LoVo (cell line): ENCODE measurements at places on chromosomes 5 and 9.

DNA sequence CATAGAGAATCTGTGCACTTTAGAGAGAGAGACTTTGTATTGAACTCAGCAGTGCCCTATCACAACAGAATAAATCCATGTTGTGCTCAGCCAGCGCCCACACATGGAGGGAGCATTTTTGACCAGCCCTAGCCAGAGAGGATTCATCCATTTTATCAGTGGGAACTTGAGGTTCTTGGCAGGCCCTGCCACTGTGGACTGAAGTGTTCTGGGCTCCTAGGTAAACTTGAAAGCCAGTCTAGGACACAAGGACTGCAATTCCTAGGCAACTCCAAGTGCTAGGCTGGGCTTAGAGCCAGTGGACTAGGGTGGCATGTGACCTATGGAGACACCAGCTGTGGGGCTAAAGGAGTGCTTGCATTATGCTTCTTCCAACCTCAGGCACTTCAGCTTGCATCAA lies 523.5 kb downstream of the CDH12 start:
- no peak for DNase-seq

GRCh38 chr9:87725900-87726709 lies at the start of gene CTSL:
Gene CTSL, plus strand, starts transcription at chr9:87726119. Its CDS starts 1,485 bp downstream, at chr9:87727604.
- DNase-seq = peak; percentile 84

DNA sequence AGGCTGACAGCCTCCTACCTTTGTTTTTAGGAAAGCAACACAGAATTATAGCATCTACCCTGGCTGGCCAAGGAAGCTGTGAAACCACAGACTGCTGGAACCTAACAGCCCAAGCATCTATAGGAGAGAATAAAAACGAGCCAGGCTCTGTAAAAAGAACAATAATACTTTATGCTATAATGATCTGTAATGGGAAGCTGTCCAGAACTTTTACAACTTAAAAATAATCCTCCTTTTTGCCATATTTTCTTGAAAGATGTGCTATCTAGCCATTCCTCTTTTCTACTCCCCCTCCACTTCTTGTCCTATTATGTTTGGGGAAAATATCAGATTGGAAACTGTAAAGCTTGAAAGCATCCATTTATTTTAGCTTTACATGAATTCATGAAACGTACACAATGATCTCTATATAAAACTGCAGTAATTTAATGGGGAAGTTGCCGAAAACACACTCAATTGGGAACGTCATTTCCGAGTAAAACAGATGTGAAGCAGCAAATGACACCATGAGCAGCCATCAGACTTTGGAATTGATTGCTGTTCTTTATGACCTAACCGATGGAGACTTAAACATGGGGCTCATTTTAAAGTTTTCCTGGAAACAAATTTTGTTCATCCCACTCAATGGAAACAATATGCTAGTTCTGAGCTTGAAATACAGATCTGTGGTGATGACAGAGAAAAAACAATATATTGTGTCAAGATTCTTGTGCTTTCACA lies 450.3 kb upstream of the CLINT1 start:
- DNase-seq = no peak

DNA sequence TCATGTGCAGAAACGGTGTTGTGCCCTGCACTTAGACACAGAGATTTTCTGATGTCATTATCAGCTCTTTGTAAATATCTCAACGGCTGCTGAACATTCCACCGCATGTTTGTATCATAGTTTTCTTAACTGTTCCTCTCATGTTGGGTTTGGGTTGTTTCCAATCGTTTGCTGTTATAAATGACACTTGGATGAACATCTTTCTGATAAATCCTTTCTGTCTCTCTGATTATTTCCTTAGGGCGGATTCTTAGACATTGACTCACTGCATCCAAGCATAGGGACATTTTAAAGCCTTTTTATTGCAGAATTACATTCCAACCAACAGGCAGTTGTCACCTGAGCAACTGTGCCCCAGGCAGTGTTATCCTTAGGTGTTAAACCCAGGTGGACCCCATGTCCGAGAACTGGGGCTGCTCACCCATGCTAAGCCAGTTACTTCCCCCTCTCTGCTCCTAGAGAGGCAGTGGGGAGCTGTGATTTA lies 28.5 kb downstream of the COL5A1 start:
- peak; percentile 15 for DNase-seq

GRCh38 chr5:59174248-59174844 lies 591.5 kb downstream of the RAB3C start:
- peak; percentile 36 for DNase-seq

DNA sequence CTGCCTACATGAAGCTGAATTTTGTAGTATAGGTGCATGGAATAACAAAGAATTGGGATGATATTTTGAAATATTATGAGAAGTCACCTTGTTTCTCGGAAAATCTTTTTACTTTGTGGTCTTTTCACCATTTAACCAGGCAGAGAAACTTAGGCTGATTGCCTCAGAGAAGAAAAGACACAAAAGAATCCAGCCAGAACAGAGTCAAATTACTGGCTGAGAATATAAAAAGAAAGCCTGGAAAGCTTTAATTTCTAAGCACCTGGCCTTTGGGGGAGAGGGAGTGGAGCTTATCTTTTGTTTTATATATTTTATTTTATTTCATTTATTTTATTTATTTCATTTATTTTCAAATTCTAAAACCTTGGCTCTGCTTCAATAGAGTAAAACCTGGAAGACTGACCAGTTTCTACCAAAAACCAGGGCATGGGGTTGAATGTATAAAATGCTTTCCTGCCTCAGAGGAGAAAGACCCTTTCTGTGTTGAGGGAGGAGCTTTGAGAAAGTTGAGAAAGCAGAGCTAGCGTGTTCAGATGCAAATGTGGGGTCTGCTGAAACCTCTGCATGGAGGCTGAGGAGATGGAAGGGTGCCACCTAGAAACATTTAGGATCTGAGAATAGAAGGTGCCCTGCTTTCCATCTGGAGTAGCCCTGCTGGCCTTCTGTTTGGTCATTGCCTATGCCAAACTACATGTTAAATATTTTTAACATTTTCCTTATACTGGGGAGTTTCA lies 81.6 kb downstream of the NREP start:
- no peak for DNase-seq

DNA sequence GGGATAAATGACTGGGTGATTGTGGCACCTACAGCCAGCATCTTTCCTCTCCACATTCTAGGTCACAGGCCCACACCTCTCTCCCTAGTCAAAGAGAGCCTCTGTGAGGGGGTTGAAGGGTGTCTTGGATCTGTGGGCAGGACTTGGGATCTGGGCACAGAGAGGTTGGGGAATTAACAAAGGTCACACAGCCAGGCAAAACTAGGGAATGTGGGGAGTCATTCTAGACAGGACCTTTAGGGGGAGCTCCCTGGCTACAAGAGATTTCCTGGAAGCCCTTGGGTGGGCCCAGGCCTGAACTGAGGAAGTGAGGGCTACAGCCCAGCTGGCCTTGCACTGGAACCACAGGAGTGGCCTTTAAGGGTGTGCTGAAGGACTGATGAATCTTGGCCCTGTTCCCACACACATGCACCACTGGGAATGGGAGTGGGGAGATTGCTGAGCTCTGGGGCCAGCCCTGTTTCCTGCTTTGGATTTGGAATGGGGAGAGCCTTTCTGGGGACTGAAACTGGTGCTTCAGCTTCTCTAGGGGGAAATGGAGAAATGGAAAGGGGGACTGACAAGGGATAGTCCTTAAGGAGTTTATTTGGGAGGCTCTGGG lies 12.4 kb upstream of the CXXC5 start:
- peak; percentile 59 for DNase-seq

- DNase-seq = no peak
Observed at GRCh38 chr9:133701981-133702797, 36.0 kb downstream of the SARDH start.

DNA sequence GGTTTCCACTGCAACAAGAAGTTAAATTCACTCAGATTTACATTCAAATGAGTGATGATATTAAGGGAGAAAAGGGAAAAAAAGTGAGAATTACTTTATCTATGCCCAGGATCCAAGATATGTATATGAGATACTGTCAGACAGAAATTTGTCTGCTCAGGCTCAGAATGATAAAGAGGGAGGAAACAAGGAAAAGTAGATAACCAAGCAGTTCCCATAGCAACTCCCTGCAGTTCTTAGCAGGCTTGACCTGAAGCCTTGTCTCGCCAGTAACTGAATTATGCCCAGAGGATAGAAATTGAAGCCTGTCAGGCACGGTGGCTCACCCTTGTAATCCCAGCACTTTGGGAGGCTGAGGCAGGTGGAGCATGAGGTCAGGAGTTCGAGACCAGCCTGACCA lies 304.4 kb downstream of the TLE1 start:
- DNase-seq = no peak

- DNase-seq = no peak
Observed at GRCh38 chr5:171137768-171138525, 171.1 kb upstream of the TLX3 start.

DNA sequence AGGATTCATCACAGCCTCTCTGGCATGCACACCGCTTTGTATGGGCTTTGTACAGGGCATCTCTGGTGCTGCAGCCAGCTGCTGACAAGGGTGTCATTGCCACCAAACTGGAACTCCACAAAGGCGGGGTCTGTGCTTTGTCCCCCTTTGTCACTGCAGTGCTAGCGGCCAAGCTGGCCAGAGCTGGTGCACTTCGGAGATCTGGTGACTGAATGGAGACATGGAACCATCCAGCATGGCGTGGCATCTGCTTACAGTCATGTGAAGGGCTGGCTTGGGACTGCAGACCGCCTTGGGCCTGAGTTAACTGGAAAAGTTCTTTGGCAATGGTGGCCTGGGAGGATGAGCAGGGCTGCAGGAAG lies 18.7 kb upstream of the COL5A1 start:
- DNase-seq = no peak

- peak; percentile 57 for DNase-seq
Observed at GRCh38 chr5:168346417-168346816, 55.0 kb downstream of the WWC1 start.

GRCh38 chr5:119017994-119018393 lies 29.6 kb upstream of the DTWD2 start:
- DNase-seq = no peak

DNA sequence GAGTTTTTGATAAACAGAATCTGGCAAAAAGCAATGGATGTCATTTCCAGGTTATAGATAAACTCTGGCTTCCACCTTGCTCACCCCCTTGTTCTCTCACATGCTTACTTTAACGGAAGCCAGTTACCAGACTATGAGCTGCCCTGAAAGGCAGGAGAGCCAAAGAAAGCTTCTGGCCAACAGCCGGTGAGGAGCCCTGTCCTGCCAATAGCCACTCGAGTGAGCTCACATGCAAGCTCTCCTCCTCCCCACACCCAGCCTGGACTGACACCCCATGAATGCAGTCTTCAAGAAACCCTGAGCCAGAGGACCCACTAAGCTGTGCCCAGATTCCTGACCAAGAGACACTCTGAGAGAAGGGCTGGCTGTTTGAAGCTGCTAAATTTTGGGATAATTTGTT lies 14.4 kb upstream of the SMIM15 start:
- DNase-seq = no peak

- peak; percentile 6 for DNase-seq
Observed at GRCh38 chr9:27125030-27125429, 16.0 kb downstream of the TEK start.

DNA sequence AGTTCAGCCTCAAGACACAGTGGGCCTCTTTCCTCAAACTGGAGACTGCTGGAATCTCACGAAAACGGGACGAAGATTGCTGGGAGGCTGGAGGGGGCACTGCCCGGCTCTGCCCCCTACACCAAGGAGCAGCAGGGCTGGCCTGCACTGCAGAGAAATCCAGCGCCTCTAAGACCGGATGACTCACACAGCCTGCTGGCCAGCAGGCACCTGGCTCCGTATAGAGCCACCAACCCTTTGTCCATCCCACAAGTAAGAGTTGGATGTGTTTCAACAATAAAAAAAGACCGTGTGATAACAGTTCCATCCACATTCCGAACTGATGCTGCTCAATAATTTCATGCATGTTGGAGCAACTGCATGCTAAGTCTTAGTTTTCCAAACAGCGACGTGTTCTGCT lies 11.5 kb downstream of the CCDC127 start:
- no peak for DNase-seq

DNA sequence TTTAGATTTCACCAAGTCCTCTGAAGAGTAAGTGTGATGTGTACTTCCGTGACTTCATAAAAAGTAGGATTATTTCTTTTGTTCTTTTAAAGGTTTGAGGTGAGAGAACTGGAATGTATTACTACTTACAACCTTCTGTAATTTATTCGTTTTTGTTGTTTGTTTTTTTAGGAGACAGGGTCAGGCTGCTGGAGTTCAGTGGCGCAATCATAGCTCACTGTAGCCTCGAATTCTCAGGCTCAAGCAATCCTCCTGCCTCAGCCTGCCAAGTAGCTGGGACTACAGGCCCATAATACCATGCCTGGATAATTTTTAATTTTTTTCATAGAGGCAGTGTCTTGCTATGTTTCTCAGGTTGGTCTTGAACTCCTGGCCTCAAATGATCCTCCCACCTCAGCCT lies 68.3 kb upstream of the RETREG1 start:
- no peak for DNase-seq

- no peak for DNase-seq
Observed at GRCh38 chr5:105767267-105767666, 1903.5 kb downstream of the EFNA5 start.

DNA sequence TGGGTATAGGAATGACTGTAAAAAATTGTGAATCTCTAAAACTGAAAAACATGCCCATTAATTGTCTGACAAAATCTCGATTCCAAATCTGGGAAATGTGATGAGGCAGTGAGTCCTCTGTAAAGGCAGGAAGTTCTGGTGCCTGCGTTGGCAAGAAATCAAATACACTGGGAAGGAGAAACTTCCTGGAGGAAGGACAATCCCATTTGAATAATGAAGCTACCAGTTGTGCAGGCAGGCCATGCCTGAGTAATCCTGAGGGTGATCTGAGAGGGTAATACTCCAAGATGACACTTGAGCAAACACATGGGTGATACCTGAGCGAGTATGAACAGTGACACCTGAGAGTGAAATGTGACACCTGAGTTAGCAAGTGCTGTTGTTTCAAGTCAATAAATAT lies 49.7 kb downstream of the KIF24 start:
- DNase-seq = no peak

DNA sequence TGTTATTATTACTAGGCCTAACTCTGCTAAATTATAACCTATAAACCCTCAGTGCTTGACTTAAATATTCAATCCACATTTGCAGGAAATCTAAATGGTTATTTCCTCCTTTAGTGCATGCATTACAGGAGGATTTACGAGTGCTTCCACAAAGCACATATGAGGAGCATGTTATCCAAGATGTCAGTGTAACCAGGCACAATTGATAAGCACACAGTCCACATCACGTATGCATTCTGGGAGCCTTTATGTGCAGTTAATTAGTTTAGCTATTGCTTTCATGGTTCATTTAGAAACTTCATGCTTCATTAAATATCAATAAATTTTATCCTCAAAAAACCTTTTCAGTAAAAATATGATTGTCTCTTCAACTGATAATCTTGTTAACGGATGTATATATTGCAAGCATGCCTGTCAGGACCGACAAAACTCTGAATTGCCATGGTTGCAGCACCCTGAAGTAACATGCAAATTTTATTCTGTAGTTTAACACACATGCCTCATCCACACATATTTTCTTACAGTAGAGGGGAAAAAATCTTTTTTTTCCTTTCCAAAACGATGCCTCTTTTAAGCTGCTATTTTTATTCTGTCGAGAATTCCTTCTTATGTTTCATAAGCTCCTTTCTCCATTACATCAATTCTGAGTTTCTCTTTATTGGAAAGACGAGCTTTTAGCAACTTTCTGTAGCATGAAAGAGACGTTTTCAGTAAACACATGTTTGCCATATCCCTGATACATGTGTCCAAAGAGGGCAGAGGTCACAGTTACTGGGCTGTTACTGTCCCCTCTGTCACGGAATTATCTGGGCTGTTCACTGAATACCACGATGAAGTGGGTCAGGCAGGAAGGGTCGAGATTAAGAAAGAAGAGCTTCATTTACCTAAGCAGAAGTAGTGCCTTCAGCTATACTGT lies 142.0 kb downstream of the GLIS3 start:
- no peak for DNase-seq
